ENCODE measurements at places on chromosomes 6 and 20.

DNA sequence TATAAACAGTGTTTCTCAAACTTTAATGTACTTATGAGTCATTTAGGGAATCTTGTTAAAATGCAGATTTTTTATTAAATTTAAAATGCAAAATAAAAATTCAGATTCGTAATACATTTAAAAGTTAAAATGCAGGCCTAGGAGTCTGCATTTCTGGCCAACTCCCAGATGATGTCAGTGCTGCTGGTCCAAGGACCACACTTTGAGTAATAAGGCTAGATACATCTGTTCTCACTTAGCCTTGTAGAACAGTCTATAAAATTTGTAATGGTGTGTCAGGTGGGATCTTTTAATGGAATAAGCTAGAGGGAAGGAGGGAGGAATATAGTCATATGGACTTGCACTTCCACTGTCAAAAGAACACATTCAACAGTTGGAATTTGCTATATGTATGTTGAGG is 295.6 kb upstream of the BMP2 start:
- no peak for DNase-seq

- no peak for DNase-seq
Measured at GRCh38 chr6:84500726-84501125, 263.7 kb downstream of the TBX18 start.

GRCh38 chr6:170393033-170393432 is 86.5 kb downstream of the FAM120B start:
- no peak for DNase-seq

GRCh38 chr6:156940221-156940620 is 163.0 kb downstream of the ARID1B start:
- no peak for DNase-seq

DNA sequence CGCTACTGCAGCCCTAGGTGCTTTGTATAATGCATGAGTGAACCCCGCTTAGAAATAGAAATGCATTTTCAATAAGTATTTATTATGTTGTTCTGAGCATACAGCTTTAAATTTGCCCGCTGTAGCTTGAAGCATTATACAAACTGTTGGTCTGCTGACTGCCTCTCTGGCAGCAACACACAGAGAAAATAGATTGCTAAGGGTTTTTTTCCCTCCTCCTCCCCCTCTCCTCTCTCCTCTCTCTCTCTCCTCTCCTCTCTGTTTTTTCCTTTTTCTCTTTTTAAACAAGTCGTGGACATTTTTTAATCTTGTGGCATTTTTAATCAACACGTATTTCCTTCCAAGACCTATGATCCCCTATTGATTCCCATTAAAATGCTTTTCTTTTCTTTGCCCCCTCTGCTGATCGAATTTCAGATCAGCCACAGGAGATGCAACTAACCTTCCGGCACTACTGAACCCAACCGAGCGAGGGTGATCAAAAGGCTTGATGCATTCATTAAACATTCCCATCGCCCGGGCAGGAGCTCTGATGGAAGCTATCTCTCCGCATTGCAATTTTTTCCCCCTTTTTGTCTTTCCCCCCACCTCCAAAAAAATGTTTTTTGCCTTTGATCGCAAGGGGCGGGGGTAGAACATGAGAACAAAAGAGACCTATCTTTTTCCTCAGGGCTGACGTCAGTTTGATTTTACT is 90.7 kb upstream of the ARID1B start:
- DNase-seq: no peak

GRCh38 chr6:84764332-84765049 is at the start of gene TBX18:
TSS of gene TBX18 (minus strand) at chr6:84764598. CDS start at chr6:84764181, 417 bp downstream.
- DNase-seq: no peak

- DNase-seq: no peak
Measured at GRCh38 chr20:41172296-41173140, 35.2 kb downstream of the PLCG1 start.

DNA sequence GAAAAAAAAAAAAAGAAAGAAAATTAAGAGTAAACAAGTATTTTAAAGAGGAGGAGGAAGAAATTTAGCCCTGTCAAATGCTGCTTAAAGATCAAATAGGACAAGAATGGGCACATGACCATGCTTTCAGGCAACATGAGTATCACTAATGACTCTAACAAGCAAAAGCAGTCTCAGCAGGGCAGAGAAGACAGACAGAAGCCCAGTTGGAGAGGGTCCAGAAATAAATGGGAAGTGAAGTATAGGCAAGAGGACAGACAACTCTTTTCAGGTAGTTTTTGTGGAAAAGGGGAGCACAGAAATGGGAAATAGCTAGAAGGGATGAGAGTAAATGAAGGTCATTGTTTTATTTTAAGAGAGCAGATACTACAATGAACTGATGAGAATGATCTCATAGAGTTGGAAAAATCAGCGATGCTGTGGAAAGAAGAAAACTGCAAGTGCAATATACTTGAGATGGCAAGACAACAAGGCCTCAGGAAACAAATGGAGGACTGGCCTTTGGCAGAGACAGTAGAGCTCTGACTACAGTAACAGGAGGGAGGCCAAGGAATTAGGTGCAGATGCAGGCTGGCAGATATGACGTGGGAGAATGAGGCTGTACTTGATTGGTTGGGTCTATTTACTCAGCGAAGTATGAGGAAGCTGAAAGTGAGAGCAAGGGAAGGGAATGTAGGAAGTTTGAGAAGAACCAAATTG is 40.3 kb downstream of the KIF6 start:
- DNase-seq: no peak

GRCh38 chr20:15179381-15179780 is 842.0 kb upstream of the FLRT3 start:
- no peak for DNase-seq

- DNase-seq: no peak
Measured at GRCh38 chr20:62979310-62979709, 26.8 kb downstream of the SLC17A9 start.

GRCh38 chr6:148985499-148985898 is 238.7 kb downstream of the UST start:
- DNase-seq: no peak

DNA sequence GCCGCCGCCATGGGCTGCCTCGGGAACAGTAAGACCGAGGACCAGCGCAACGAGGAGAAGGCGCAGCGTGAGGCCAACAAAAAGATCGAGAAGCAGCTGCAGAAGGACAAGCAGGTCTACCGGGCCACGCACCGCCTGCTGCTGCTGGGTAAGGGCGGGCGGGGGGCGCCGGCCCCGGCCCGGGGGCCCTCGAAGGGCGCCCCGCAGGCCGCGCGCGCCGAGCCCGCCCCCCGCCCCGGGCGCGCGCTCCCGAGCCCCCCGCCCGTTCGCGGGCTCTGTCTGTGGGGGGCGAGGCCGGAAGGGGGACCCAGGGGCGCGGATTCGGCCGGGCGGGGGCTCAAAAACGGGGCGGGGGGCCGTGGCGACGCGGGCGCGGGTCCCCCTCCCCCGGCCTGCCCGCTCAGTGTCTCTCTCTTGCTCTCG is 39.2 kb downstream of the GNAS start:
- DNase-seq: peak; percentile 28

GRCh38 chr6:40611434-40611833 is 24.3 kb upstream of the LRFN2 start:
- no peak for DNase-seq

- DNase-seq: peak; percentile 53
Measured at GRCh38 chr6:12751694-12752325, 35.2 kb downstream of the PHACTR1 start.

GRCh38 chr6:147400968-147401367 is 107.5 kb upstream of the SAMD5 start:
- DNase-seq: no peak

DNA sequence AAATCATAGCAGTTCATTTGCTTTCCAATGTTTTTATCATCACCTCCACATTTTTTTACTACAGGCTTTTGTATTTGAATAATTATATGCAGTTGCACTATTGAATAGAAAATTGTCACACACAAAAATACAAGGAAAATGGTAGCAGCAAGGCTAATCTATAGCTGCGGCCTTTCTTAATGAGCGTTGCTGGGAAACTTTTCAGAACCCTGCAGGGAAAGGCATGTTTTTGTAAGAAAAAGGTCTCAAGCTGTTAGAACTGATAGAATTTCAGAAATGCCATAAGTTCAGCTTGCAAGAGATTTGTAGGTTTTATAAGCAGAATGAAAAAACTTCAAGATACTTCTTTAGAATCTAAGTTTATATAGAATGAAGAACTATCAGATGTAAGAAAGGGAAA is 535.8 kb downstream of the LMBRD1 start:
- no peak for DNase-seq

DNA sequence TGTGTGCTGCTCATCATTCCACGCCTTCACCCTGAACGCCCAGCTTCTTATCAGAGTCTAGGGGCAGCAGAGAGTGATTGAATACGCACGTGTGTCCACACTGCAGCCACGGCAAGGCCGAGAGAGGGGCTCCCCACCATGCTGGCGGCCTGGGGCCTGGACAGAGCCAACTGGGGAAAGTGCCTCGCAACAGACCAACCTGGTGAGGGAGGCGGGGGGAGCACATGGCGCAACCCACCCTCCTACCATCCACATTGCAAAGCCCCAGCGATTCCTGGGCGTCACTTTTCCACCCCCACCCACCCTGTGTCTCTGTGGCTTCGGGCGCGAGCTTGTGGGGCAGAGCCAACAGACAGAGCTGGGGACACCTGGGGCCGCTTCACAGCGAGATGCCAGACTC is 66.4 kb upstream of the DUSP22 start:
- no peak for DNase-seq

- no peak for DNase-seq
Measured at GRCh38 chr20:10939331-10939941, 265.6 kb upstream of the JAG1 start.

GRCh38 chr20:11229772-11230171 is 556.0 kb upstream of the JAG1 start:
- no peak for DNase-seq

DNA sequence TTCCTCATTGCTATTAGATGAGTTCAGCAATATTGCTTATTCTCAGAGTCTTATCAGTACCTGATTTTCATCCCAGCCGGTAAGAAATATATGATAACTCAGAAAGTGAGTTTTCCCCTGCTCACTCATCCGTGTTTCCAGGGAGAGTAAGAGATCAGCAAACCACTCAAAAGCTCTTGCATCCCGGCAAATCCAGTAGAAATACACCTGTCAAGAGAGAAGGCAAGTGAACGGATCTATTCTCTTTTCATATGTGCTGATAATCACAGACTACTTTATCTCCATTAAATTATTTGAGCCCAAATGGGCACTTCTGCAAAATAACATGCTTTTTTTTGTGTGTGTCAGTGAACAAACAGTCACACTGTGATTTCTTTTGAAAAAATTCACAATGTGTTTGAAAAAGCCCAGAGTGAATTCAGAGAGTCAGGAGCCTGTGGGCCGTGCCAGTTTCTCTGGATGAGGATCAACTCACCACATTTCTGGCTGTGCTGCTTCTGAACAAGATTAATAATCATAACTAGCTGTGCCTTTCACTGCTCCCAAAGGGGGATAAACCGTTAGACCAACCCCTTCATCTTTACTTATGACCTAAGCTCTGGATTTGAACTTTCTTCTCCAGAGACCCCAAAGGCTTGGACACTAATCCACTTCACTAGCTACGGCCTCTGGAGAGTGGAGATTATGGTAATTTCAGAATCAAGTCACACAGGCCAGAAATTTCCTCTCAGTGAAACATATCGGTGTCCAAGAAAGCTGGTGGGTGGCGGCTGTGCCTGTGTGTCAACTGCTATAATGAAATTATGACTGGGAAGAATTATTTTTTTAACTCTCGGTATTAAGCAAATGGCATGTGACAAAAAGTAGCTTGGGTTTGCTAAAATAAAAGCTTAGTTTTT is 44.2 kb downstream of the NOX3 start:
- DNase-seq: no peak

DNA sequence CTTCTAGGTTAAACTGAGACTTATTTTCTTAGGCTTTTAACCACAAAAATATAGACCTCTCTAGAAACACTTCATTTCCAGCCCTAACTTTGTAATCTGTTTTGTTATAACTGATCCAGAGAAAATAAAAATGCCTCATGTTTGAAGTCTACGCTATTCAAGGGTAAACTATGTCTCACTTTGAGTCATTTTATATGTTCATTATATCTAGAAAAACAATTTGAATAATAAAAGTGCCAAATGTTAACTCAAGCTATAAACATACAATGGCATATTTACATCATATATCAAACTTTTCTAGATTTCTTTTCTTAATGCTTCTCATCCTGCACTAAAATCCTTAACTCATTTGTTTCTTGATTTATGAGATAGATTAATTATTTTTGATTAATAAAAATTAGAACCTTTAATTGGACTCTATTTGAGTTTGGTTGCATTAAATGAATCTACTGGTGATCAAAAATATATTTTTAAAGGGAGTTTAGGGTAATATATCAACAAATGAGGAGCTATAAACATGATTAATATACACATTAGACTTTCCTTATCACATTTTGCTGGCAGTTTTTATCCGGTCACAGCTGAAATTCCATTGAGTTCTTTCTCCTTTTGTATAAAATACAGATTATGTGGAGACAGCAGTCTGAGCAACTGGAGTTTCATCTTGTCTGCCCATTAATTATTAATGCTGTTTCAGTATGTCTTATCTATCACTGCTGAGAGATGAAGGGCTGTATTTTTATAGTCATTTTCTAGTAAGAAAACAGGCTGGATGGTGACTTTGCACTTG is 246.5 kb downstream of the TBX18 start:
- no peak for DNase-seq

DNA sequence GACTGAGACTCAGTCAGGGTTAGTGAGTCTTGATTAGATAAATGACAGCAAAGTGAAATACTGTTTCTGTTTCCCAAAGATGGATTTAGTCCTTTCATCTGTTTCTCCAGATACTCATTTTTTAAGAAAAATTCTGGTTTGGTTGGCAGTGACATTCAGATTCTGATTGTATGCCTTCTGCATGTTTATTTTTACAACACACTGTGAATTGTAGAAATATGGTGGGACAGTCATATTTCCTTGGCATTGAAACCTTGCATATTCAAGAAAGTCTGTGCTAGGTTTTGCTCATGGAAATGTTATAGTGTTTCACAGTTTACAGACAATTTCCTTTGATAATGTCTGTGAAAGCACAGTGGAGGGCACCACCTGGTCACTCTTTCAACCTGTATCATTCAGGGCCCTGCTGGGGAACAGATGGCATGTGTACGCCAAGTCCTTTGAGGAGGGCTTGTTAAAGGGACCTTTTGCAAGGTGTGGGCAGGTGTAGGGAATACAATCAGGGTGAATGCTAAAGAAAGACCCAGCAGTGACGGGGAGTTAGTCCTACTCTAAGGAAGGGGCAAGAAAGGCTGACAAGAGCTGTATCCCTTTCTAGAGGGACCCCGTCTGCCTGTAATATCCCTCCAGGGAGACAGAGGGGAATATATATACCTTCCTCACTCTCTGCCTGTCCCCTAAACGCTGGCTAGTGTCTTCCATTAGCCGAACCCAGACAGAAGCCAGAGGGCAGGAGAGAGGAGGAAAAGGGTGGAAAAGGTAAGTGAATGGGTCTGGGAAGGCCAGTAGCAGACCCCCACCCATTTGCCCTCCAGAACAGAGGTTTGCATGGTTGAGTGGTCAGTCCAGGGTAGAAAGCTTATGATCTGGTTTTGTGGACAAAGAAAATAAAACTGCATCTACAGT is 10.2 kb downstream of the PLCB4 start:
- no peak for DNase-seq

All from GM10248 (cell line).